GDM1 (cell line): ENCODE measurements at places on chromosomes 11 and 22.

DNA sequence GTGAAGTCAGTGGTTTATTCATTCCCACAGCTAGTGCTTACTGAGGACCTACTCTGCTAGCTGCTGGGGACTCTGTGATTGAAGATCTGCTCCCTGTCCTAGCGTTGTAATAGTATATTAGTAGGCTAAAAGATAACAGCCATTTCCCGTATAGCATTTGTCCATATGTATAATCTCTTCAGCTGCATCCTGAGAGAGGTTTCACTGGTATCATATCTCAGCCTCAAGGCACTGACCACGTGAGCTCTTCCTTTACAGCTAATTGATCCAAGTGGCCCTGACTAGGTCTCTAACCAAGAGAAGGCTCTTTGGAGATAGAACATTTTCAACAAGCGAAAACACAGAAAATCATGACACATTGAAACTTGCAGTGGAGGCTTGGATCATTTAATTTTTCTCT is 110.2 kb downstream of the APIP start:
- no peak for DNase-seq

- no peak for DNase-seq
Measured at GRCh38 chr11:14190992-14191778, 167.8 kb downstream of the RRAS2 start.

GRCh38 chr22:17257121-17258001 is 38.1 kb upstream of the ADA2 start:
- no peak for DNase-seq

DNA sequence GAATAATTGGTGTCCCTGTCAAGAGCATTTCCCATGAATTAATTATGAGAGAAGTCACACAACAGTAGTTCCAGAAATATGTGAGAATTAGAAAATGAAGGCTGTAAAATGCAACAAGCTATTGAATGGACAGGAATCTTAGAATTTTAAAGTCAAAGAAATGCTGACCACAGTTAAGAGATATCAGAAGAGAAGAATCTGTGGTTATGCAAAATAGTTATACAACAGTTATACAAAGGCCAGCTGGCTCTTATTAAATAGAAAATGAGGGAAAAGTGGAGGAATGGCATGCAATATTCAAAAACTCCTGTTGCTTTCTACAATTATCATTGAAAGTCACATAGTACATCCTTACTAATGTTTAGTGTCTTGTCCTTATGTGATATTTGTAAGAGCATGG is 27.4 kb downstream of the CASP12 start:
- no peak for DNase-seq

DNA sequence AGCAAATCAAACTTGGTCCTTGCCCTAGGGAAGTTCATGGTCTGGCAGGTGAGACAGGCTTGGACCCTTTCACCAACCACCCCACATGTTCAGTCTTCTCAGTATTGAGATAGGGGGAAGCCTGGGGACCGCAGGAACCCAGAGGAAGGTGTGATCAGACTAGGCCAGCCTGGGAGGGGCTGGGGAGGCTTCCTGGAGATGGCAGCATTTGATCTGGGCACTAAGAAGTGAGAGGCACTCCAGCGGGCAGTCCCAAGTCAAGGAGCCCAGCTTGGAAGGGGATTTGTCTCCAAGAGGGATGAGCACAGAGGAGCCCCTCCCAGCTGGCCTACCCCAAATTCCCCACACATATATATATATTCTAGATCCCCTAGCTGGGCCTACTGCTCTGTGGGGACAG is 5.4 kb downstream of the LRRC32 start:
- DNase-seq: no peak

GRCh38 chr11:6638429-6638828 is 17.2 kb downstream of the DCHS1 start:
- DNase-seq: no peak

DNA sequence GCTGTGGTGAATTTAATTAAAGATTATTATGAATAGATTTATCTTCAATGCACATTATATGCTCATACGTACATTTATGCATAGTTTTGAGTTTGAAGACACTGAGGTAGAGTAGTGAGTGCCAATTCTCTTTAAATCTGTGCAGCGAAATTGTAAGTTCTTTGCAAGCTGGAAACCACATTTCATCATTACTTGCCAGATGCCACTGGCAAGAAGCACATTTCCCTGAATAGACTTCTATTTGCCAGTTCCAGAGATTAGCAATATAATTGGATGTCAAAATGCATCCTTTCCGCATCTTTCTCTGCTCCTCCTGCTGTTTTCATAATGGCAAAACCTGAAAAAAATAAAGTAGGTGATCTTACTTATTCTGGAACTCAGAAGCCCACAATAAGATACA is 448.0 kb downstream of the LUZP2 start:
- DNase-seq: no peak

GRCh38 chr22:37526376-37526775 is 7.2 kb upstream of the CARD10 start:
- no peak for DNase-seq

DNA sequence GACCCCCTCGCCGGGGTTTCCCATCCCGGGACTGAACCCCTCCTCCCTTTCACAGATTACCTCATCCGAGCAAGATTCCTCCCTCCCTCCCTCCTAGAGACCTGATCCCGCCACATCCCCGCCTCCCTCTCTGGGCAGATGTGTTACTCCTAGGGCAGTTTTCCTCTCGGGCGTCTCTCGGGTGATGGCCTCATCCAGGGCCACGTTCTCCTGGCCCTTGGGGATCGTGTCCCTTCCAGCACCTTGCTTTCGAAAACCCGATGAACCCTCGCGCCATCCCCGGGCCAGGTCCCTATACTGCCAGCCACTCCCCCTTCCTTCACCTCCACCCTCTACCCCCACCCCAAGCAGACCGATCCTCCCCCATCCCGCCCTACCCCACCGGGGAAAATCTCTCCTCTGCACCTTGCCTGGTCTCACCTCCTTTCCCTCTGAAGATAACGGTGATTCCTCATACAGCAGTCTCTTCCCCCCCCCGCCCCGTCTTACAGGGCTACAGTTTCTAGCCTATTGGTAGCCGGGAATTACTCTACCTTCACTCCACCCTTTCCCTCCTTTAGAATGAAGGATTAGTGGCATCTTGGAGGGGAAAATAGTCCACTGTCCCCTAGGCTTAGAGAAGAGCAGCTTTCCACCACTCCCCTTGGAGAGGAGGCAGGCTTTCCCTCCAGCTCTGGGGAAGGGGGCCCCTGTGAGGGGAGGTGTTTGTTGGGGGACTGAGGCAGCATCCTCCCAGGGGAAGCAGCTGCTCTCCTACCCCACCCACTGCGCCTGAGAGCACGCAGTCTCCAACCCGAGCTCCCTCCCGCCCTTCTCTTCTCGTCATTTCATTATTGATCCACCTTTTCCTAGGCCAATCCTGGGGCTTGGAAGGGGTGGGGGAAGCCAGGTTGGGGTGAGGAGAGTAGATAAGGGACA is 1.2 kb downstream of the KMT2A start:
- DNase-seq: no peak
